ENCODE measurements at places on chromosomes 5 and 9.

DNA sequence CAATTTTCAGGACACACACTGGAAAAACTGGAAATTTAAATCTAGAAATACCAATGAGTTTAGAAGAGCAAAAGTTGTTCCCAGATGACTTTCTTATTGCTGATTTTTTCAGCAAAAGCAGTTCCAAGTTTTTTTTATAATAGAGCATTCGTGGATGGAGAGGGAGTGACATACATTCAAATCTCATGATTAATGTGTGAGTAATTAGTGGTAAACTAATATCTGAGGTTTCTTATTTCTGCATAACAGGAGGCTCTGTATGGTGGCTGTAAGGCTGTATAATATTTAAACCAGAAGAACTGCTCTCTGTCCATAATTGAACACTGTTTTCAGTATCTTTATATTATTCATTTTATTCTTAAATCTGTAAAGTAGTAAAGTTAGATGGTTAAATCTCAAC lies 25.8 kb downstream of the LYSMD3 start:
- no peak for DNase-seq

DNA sequence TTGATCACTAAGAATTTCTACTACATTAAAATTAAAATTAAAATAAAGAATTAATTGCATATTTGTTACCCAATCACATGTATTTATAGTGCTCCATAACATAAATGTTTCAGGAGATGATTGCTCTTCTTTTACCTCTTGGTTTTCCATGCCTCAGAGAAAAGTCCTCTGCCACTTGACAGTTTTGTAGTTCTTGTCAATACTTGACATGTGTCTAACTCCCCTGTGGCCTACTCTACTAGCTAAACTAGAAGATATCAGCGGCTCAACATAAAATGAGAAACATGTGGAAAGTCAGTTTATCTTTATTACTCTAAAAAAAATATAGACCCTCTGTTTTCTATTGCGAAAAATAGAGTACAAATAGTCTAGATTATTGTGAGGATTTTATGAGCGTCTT lies 650.6 kb upstream of the NUDT12 start:
- DNase-seq = no peak

- no peak for DNase-seq
Observed at GRCh38 chr9:127640908-127641545, 28.9 kb downstream of the STXBP1 start.

DNA sequence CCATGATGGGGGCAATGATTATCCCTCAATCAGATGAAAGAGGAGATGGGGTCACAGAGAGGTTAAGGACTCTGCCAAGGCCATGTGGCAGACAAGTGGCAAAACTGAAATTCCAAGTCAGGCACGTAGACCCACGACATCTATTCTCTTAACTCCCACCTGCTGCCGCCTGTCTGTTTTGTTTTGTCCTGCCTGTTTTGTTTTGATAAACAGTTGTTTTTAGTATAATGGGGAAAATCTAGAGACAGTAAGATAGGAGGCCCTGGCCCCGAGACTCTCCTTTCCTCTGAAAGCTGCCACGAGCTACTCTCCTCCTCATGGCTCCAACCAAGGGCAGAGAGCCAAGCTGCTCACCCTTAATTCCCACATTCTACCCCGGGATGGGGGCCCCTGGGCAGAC lies 4.9 kb downstream of the FSTL4 start:
- no peak for DNase-seq

- no peak for DNase-seq
Observed at GRCh38 chr9:101590901-101591300, 3.9 kb downstream of the PPP3R2 start.
